ENCODE measurements at places on chromosomes 5 and 9.

GRCh38 chr9:80664327-80665210 is 1024.8 kb downstream of the TLE1 start:
- no peak for DNase-seq

- DNase-seq = no peak
These were observed 18.6 kb upstream of the GLRX start for GRCh38 chr5:95840956-95841705.

GRCh38 chr5:95130941-95131340 is 154.0 kb downstream of the MCTP1 start:
- no peak for DNase-seq

GRCh38 chr9:20995616-20996015 is 35.8 kb downstream of the HACD4 start:
- DNase-seq = no peak

DNA sequence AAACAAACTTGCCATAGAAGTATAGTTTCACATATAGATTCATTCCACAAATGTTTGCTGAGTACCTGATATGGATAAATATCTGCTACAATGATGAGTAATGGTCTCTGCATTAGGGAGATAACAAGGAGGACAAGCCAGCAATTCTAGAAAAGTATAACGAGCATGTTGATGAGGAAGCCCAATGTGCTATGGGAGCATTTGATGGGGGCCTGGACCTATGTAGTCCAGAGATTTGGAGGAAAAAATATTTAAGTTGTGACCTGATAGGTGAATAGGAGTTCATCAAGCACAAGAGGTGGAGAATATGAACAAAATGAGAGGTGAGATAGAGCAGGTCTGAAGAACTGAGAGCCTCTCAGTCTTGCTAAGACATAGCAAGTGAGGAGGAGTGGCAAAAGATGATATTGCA is 14.4 kb upstream of the TMEM245 start:
- no peak for DNase-seq

GRCh38 chr9:127664678-127665507 is 41.9 kb upstream of the CFAP157 start:
- DNase-seq = no peak

DNA sequence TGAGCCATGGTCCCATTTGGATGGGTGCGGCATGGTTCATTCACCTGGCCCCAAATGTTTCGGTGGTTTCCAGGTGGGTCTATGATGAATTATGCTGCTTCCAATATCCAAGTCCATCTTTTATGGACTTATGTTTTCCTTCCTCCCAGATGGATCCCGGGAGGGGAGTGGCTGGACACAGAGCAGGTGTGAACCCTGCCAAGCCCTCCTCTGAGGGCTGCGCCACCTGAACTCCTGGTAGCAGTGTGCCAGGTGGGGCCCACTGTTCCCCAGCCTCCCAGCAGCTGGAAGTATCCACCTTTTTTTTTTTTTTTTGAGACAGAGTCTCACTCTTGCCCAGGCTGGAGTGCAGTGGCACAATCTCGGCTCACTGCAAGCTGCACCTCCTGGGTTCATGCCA is 42.9 kb downstream of the WNK2 start:
- DNase-seq = no peak

DNA sequence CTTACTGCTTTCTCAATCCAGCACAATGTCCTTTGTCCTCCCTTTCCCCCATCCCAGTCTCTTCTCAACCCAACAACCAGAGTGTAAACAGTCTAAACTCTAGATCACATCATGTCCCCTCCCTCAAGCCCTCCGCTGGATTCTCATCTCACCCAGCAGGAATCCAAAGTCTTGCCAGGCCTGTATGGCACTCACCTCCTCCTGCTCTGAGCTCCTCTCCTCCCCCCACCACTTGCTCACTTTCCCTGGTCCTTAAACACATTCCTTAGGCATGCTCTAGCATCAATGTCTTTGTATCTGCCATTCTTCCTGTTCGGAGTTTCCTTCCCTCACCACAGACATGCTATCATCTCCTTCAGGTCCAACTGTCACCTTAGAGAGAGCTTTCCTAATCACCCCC is 78.8 kb downstream of the NIPSNAP3B start:
- DNase-seq = no peak

GRCh38 chr5:68315679-68316271 is 100.2 kb downstream of the PIK3R1 start:
- peak; percentile 53 for DNase-seq

DNA sequence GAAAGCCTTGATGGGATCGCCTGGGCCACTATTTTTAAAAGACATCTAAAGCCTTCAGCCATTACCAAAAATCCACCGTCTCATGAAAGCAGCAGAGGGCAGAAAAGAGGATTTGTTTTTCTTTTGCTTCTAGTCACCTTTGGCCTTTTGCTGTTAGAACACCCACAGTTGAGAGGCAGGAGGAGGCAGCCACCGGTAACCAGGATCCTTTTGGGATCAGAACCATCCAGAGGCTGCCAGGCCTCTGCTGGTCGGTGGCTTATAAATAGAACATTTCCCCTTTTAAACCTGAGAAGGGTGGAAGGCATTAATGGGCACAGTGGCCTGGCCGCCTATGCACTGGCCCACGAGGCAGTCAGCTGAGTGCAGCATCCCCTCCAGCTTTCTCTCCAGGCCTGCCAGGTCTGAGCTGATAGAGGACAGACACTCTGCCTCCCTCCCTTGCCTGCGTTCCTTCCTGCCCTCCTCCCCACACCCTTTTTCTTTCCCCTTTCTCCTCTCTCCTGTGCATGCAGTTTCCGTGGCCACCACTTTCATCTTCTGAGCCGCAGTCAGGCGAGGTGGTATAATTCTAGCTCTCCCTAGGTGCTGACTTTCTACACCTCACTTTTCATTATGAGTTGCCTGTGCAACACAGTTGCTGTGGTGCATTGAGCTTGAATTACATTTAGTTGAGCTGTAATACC is 253.4 kb downstream of the ARHGAP26 start:
- DNase-seq = peak; percentile 88

GRCh38 chr5:178525906-178526732 is 64.1 kb downstream of the COL23A1 start:
- no peak for DNase-seq

DNA sequence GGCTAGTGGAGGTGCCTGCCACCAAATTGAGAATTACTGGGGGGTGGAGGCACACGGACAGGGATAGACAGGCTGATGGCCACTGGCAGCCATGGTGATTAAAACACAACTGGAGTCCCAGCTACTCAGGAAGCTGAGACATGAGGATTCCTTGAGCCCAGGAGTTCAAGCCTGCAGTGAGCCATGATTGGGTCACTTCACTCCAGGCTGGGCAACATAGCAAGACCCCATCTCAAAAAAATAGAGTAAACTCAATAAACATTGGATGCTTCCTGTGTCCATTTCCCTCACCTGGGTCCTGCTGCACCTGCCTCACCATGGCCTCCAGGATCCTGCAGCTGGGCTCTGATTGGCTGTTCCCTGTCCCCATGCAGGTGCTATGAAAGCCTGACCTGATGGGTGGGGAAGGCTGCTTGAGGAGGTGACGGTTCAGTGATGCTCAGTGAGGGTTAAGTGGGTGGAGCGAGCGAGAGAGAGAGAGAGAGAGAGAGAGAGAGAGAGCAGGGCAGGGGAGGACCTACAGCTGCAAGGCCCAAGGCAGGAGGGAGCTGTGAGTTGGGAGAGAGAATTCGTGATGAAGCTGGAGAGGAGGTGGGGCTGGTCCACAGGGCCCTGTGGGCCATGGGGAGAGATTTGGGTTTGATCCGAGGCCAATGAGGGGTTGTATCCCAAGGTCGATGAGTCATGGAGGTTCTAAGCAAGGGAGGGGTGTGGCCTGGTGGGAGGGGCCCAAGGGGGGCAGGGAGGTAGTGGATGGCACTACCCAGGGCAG is 36.7 kb upstream of the FUBP3 start:
- no peak for DNase-seq

GRCh38 chr5:126171916-126172315 is 251.3 kb upstream of the GRAMD2B start:
- no peak for DNase-seq

GRCh38 chr9:126412905-126413304 is 86.3 kb downstream of the MVB12B start:
- DNase-seq = no peak

DNA sequence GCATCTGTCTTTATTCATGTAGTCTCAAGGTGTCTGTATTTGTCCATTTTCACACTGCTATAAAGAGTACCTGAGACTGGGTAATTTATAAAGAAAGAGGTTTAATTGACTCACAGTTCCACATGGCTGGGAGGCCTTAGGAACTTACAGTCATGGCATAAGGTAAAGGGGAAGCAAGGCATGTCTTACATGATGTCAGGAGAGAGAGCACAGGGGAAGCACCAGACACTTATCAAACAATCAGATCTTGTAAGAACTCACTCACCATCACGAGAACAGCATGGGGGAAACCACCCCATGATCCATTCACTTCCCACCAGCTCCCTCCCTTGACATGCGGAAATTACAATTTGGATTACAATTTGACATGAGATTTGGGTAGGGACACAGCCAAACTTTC is 44.2 kb downstream of the NLN start:
- DNase-seq = peak; percentile 9

DNA sequence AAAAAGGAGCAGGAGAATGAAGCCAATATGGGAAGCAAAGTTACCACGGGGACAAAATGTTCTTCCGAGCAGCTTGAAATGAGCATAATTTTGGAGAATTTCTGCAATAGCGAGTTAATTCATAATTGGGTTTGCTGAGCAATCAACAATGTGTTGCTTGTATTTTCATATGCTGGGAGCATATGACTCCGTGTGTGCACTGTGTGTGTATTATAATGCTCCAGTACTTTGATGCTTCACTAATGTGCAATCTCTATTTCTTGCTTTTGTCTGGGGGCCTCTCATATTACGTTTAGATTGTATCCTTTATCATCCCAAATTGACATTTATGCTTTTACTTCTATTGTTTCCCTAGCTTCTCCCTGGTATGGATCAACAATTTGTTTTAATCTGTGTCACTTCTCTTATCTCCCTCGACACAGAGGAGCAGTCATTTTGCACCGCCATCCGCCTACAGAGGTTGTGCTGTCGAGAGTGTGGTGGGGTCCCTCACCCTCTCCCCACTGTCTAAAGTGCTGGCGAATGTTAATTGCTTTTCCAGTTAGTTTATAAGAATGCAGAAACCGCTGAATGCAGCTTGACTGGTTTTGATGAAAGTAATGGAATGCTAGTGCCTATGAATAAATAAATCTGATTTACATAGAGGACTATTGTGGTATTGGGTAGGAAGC is 372.5 kb upstream of the WWC1 start:
- DNase-seq = no peak

DNA sequence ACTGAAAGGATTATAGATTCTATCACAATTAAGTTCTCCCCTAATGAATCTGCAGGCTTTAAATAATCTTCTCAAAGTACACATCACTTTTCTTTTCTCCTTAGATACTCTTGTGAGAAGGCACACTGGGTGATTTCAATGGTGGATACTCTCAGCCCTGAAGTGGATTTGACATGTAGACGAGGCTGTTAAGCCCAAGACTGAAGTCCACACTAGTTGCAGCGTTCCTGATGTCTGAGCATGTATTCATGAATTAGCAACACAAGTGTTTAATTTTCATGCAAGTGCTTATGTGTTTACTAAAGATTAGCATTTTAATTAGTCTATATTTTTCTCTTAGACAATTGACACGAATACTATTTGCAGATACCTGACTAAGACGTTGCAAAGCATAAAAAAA is 218.9 kb downstream of the TMEM161B start:
- DNase-seq = no peak

GRCh38 chr9:625613-626012 is 215.9 kb upstream of the DMRT1 start:
- no peak for DNase-seq

DNA sequence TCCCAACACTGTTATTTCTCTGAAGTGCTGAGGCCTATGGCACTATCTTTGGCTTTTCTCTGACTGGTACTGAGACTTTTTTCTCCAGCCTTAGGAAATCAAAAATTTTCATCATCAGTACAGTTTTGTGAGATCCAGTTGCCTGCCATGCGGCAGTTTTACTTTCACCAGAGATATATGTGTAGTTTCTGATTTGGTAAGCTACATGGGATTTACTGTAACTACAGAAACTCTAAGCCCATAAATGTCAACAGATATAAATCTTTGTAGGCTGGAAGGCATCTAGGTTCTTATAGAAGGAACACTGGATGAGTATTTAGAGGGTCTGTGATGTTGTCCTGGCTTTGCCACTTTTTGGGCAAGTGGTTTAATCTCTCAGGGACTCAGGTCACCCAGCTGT is 69.0 kb downstream of the DOCK2 start:
- peak; percentile 44 for DNase-seq

GRCh38 chr9:94611638-94612068 is 18.0 kb upstream of the FBP2 start:
- DNase-seq = peak; percentile 43

GRCh38 chr9:89422151-89422975 is 75.5 kb downstream of the SEMA4D start:
- DNase-seq = peak; percentile 94

GRCh38 chr9:3385871-3386270 is 139.9 kb downstream of the RFX3 start:
- peak; percentile 91 for DNase-seq

DNA sequence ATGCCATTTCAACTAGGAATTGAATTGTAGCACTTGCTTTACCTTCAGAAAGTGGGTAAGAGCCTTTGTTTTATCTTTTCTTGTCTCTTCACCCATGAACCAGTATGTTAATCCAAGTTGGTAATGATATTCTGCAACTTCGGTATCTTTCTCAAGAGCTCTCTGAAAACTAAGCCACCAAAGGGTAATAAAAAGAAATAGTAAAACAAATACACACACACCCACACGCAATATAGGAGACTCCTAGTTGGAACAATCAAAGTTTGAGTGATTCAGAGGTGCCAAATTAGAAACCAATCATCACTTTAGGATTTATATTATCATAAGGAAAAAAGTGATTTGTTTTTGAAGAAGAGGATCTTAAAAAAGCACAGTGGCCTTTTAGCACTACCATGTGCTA is 30.4 kb downstream of the SKIC3 start:
- DNase-seq = no peak

- no peak for DNase-seq
These were observed 60.4 kb downstream of the RAPGEF1 start for GRCh38 chr9:131679261-131680020.

DNA sequence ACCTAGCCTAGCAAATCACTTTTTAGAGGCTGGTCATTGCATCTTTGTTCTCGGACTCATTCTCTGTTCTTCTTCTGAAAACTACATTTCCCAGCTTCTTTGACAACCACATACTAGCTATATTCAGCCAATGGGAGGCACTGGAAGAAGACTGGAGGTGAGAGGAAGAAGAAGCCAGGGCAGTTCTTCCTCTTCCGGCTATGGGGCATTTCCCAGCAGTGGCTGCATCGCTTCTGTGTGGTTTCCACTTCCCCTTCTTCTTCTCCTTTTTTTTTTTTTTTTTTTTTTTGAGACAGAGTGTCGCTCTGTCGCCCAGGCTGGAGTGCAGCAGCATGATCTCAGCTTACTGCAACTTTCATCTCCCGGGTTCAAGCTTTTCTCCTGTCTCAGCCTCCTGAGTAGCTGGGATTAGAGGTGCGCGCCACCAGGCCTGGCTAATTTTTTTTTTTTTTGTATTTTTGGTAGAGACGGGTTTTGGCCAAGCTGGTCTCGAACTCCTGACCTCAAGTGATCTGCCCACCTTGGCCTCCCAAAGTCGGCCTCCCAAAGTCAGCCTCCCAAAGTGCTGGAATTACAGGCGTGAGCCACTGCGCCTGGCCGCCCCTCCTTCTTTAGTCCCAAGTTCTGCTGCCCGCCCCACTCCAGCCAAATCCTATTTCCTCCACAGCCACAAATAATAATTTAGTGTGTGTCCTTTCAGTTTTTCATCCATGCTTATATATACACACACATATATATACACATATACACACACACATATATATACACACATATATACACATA is 6.9 kb upstream of the UBAP1 start:
- peak; percentile 72 for DNase-seq

- no peak for DNase-seq
These were observed 161.5 kb upstream of the PHYKPL start for GRCh38 chr5:178394074-178394473.

Measured in activated CD4-positive, alpha-beta T cell treated with anti-CD3 and anti-CD28 coated beads, Interleukin-10, Interleukin-2, amounts not matched to agents 100 ng/mL and 50 ng/mL, durations not matched to agents 16 hours and 8 hours (primary cell).